EH (cell line): ENCODE measurements at places on chromosomes 16 and 17.

DNA sequence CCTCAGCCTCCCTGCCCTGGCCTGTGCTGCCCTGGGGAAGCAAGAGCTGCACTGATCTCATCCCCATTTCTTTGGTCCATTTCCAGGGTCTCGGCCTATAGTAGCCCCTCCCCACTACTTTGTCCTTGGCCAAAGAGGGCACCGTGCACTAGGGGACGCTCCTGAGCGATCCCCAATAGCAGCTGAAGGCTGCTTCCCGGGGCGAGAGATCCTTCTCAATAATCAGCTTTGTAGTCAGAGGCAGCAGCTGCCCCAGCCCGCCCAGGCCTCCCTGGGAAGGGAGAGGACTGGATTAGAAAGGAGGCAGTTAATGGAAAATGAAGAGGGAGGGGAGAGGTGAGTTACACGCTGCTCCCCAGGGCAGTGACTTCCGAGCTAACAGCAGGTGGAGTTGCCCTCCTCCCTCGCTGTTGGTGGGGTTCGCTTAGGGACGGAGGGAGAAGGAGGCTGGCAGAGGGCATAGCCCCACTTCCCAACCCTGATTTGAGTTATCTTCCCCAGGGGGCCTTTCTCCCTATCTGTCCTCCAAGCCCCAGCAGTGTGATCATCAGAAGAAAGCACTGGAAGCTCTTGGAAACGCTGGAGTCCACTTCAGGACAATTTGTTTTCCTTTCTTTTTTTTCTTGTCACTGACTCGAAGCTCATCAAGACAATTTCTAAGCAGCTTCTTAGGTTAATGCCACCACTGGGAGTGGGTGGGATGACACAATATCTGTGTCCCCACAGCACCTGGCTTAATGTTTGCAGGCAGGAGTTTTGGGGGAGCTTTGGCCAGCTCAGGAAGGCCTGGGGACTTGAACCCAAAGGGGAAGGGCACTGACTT is 2.6 kb downstream of the MXRA7 start:
- no peak for DNase-seq

GRCh38 chr17:56322991-56323390 is 169.7 kb downstream of the ANKFN1 start:
- no peak for DNase-seq

- DNase-seq = no peak
These were observed 110.0 kb upstream of the CIBAR2 start for GRCh38 chr16:85222155-85222863.

- no peak for DNase-seq
These were observed 24.3 kb upstream of the GSG1L start for GRCh38 chr16:28087675-28088300.

DNA sequence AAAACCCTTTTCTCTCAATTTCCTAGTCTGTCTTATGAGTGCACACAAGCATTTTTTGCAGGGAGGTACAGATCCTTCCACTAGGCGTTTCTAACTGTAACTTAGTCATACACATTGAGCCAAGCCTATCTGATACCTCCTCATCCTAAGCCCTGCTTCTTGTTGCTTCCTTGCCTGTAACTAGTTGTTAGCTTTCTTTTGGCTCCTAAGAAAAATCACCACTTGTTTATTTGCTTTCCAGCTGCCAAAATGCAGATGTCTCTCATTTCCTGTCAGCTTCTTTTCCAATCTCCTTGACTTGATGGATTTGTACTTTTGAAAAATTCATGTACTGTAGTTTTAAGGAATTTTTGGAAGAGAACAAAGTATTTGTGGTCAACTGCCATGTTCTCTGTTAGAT is 73.7 kb downstream of the TNRC6C start:
- peak; percentile 77 for DNase-seq

DNA sequence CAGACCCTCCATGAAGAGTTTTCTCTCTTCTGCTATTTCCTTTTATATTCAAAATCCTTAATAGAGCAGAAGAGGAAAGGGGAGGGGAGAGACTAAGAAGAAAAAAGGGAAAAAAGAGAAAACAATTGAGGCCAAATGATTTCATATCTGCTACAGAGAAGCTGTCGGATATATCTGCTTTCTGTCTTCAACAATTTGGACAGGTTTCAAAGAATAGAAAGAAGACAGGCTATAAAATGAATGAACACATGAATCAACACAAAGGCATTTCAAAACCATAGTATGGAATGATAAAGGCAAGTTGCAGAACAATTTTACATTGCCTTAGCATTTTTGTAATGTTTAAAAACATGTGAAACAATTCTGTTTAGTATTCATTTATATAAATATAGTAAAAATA is 4.7 kb upstream of the CMTR2 start:
- no peak for DNase-seq

- peak; percentile 77 for DNase-seq
These were observed 4.1 kb upstream of the C1QTNF1 start for GRCh38 chr17:79019632-79020584.

GRCh38 chr17:65627891-65628643 is 66.6 kb upstream of the AXIN2 start:
- DNase-seq = peak; percentile 79

DNA sequence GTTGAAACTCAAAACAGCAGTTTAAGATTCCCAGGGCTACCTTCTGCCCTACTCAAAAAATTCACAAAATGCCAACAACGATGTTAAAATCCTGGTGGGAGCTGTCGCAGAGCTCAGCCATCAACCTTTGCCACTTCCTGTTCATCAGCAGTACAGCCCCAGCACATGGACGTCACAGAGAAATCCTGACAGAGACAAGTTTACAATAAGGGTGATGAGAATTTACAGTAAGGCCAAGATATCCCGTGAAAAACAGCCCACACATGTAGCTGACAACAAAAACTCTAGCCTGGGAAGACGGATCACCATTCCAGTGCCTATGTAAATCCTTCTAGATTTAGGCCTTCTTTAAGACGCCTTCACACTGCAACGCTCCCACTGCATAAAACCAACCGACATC is 18.8 kb downstream of the USP22 start:
- DNase-seq = no peak

DNA sequence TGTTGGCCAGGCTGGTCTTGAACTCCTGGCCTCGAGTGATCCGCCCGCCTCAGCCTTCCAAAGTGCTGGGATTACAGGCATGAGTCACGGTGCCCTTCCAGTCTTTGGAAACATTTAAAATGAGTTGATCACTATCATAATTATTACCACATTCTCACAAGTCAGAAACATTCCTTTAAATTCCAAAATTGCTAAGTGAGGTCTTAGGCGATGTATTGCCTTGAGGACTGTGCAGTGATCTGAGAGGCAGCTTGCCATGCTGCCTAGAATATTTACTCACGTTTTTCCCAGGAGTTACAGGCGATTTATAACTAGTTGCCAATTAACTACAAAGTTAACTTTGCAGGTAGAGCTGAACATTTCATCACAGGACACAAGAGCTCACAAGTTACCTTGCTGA is 5.7 kb upstream of the ATXN1L start:
- DNase-seq = peak; percentile 84

DNA sequence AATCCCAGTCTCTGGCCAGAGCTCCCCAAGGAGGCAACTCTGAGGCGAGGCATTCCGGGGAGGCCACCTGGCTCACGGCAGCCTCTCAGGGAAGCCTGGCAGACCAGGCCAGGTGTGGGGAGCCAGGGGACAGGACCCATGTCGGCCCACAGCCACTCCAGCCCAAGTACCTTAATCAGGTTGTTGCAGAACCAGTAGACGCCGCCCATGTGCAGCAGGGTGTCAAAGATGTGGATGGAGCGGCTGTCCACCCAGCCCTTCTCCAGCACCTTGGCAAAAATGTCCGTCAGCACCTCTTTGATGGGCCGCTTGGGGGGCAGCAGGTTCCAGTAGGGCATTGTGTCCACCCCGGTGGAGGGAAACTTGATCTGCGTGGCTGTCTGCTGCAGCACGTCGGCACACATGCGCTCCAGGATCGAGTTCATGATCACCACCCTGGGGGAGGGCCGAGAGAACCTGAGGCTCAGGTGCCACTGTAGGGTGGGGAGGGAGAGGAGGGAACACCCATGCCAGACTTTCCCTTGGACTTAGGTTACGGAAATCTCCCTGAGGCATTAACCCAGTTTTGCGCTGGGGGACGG is 7.8 kb downstream of the CSF3 start:
- DNase-seq = no peak

- DNase-seq = peak; percentile 95
These were observed 12.9 kb downstream of the ZNRF1 start for GRCh38 chr16:75011634-75012307.
